ENCODE measurements at places on chromosomes 1 and 21. TPM values are rescaled to one million over a fixed set of nuclear protein-coding genes. Genes with fewer than 3 reads are reported as not detected.

- no peak for DNase-seq
Observed at GRCh38 chr1:10085076-10085475, 52.3 kb downstream of the UBE4B start.

DNA sequence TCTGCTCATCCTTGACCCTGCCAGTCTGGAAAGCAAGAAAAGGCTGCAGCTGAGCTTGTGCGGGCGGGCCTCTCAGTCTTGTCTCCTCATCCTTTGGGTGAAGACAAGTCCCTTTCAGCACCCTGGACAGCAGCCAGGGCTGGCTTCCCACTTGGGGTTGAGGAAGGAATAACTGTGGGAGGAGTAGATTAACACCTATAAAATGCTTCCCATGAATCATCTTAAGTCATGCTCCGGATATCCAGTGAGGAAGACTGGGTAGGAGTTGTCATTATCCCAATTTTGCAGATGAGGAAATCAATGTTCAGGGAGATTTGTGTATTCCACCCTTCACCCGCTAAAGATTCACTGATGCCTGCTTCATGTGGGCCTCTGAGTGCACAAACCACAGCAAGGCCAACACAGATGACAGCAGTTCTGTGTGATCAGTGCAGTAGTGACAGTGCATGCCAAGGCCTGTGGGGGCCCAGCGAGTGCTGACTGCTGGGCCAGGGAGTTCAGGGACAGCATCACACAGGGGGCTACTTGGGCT lies 20.1 kb upstream of the COL16A1 start:
- DNase-seq = peak; percentile 79

- no peak for DNase-seq
Observed at GRCh38 chr21:34782506-34783360, 113.9 kb downstream of the CLIC6 start.

GRCh38 chr1:186679924-186680244 lies 339 bp downstream of the PTGS2 start:
- DNase-seq = no peak

DNA sequence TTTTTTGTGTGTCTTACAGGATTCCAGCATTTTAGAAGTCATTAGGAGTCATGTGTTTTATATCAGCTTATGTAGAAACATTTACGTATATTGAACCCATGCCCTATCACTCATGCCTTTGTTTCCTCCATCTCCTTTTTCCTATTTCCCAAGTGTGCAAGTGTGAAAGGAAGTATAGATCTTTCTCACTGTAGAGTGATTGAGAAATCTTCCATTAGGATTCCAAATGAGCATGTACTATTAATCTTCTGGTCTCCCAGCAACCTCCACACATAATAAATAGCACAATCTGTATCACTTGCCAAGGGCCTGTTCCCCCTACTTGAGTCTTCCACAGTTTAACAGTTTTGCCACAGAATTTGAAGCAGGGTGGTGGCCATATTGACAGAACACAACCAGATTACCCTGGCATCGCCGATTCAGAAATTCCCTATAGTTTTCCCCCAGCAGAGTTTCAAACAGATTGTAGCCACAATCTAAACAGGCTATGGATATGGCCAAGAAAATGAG lies 1052.8 kb downstream of the TTLL7 start:
- no peak for DNase-seq

DNA sequence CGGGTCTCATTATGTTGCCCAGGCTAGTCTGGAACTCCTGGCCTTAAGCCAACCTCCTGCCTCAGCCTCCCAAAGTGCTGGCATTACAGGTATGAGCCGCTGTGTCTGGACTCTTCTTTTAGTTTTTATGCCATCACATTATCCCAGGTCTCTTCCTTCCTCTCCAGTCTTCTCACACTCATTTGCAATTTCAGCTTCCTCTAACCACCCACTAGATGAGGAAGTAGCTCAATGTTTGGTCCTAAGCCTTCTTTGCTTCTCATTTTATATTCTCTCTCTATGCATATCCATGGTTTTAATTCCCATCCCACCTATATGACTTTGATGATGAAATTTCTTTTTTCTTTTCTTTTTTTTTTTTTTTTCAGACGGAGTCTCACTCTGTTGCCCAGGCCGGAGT lies 3.1 kb upstream of the ZBTB8A start:
- no peak for DNase-seq

DNA sequence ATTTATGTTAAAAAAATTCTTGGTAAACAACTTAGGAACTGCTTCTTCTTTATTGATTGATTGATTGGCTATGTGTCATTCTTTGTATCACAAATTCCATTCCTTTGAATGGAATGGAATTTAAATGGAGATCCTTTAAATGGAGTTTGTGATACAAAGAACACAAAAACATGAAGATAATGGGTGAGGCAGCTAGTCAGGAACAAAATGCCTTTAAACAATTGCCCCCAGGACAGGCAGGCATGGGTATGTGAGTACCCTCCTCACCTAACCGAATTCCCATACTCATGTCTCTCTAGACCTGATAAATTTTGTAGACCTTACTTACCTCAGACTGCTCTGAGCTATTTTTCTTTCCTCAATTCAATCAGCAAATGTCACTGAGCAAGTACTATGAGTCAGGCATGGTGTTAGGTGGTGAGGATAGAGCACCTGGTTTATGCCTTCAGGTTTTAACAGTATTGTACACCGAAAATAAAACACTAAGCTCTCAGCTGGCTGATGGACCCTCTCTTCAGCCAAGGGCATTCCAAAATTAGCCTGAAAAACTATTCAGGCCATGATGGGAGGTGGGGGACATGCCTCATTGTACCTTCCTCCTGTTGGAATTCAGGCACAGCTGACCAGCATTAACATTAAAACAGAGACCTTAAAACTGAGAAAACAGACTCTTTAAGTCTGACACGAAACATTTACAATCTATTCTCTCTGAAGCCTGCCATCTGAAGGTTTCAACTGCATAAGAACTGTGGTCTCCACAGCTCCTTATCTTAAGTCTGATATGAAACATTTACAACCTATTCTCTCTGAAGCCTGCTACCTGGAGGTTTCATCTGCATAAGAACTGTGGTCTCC lies 58.9 kb downstream of the OLFML3 start:
- no peak for DNase-seq

Gene PEAR1
- 17.9 TPM for total RNA-seq

Gene SPRR2G
- not detected for total RNA-seq

Gene KRTAP19-3
- total RNA-seq = not detected

Gene CCDC27
- total RNA-seq = not detected

Measured in upper lobe of right lung (tissue), 1 donor.